ENCODE measurements at places on chromosomes 7 and 10. TPM values are rescaled to one million over a fixed set of nuclear protein-coding genes. Genes with fewer than 3 reads are reported as not detected.

The PKD2L1 gene
- polyA plus RNA-seq = 0.06 TPM

The PAX4 gene
- polyA plus RNA-seq = 0.11 TPM

The SAMD9L gene
- 8.3 TPM for polyA plus RNA-seq

The CPN1 gene
- polyA plus RNA-seq = not detected

The LIPM gene
- not detected for polyA plus RNA-seq

The SHH gene
- polyA plus RNA-seq = 0.04 TPM

The CLDN4 gene
- 9.5 TPM for polyA plus RNA-seq

The CDNF gene
- 4.3 TPM for polyA plus RNA-seq

The UPF2 gene
- polyA plus RNA-seq = 17.1 TPM

The PDZD7 gene
- polyA plus RNA-seq = 1.6 TPM

The GPR15LG gene
- not detected for polyA plus RNA-seq

The MMD2 gene
- polyA plus RNA-seq = 0.07 TPM

The PLCE1 gene
- polyA plus RNA-seq = 34.3 TPM

The GNG11 gene
- 32.8 TPM for polyA plus RNA-seq

The NKX6-2 gene
- polyA plus RNA-seq = 7.2 TPM

The SRGN gene
- 29.4 TPM for polyA plus RNA-seq

The ADAM22 gene
- polyA plus RNA-seq = 9.6 TPM

The OGDHL gene
- polyA plus RNA-seq = 0.49 TPM

The HBP1 gene
- polyA plus RNA-seq = 53.8 TPM

The XRCC2 gene
- polyA plus RNA-seq = 2.9 TPM

The EVX1 gene
- polyA plus RNA-seq = not detected

The ADARB2 gene
- 0.38 TPM for polyA plus RNA-seq

The PCLO gene
- 0.31 TPM for polyA plus RNA-seq

The CRHR2 gene
- 2.6 TPM for polyA plus RNA-seq

The SAP25 gene
- 2.6 TPM for polyA plus RNA-seq

The CAV2 gene
- polyA plus RNA-seq = 47.4 TPM

The LBX1 gene
- 6.6 TPM for polyA plus RNA-seq

The CYP2C19 gene
- polyA plus RNA-seq = not detected

The TFPI2 gene
- 4.9 TPM for polyA plus RNA-seq

The PNLIPRP3 gene
- polyA plus RNA-seq = not detected

The ZNF722 gene
- not detected for polyA plus RNA-seq

The PRPS1L1 gene
- not detected for polyA plus RNA-seq

The NKX2-3 gene
- 0.16 TPM for polyA plus RNA-seq

The TLX1 gene
- not detected for polyA plus RNA-seq
